ENCODE measurements at places on chromosomes 16 and 17.

DNA sequence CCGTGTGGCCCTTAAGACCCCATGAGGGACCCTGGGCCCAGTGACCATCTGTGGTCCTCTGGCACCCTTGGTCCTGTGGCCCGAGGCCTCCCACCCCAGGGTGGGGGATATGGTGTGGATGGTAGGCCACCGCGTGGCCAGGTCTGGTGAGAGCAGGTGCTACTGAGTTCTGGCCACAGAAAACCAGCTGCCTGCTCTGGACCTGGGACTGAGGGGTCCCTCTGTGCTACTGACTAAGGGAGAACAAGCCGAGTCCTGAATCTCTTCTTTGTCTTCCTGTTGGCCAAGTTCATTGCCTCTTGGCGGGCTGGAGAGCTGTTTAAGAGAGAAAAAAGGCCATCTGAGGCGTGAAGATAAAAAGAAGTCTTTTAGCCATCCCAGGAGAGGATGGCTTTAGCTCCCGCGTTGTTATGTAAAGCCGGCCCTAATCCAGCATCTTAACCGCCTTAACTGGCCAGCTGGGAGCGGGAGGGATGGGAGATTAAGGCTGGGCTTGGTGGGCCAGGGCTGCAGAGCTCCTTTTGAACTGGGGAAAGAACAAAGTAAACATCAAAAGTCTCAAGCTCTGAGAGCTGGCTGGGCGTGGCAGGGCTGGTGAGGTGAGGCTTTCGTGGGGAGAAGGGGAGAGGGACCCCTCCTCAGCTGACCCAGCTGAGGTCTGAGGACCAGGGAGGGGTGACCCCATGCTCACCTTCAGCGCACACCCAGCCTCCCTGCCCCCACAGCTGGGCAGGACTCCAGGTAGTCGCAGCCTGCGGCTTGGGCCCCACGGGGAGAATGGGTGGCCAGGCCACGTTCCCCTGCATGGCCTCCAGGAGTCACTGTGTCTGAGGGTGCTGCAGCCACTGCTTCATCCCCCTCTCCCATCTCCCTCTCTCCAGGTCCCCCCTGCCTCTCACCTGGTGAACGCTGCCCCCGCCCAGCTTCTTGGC lies 62.4 kb downstream of the NKD1 start:
- H3K36me3 ChIP-seq = no peaks in the 10 kb centered on the region
- no peak overlapping the region for H3K4me3 ChIP-seq
- DNase-seq = no peak
- H3K4me1 ChIP-seq = peaks cover 4% of the 10 kb centered on the region
- no peak overlapping the region for H3K27ac ChIP-seq

- H3K27ac ChIP-seq = no peak overlapping the region
- no peak for DNase-seq
- no peaks in the 10 kb centered on the region for H3K4me1 ChIP-seq
- no peaks in the 10 kb centered on the region for H3K27me3 ChIP-seq
Measured at GRCh38 chr17:73257516-73257915, 4.2 kb downstream of the CPSF4L start.

DNA sequence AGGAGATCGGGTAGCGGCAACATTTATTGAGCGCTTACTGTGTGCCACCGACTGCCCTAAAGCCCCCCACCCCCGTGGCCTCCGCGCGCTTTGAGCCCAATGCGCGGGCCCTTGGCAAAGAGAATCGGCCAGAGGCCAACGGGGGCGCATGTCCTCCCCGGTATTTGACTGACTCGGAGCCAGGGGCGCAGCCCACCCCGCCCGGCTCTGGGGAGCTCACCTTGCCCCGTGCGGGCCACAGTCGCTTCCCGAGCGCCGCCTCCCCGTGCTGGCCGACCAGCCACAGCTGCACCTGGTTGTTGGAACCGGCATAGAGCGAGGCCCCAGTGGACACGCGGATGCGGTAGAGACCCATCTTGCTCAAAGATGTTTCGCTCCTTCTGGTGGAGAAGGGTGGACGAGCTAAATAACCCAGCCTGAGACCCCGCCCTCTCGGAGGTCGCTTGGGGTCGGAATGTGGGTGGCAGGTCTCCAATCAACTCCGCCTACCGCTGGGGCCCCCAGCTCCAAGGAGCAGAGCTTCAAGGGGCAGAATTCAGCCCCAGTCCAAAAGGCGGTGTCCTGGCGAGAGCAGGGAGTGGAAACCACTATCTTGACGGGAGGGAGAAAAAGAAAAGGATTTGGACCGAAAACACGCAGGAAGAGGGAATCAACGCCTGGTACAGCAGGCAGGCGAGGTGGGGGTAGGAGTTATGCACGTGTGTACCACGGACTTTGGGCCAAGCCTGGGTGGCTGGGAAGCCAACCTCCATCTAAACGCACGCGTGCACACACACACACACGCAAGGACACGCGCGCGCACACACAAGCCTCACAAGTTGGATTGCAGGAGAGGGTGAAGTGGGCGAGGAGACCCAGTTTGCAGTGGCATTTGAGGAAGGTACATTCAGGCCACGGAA lies at the start of gene ALOX15:
Gene ALOX15, minus strand, starts transcription at position 382 of the 899 bp plus-strand sequence. Its CDS starts 27 bp downstream, at position 355.
- peaks cover 61% of the 10 kb centered on the region for H3K27me3 ChIP-seq
- H3K36me3 ChIP-seq = no peaks in the 10 kb centered on the region
- DNase-seq = no peak
- H3K4me1 ChIP-seq = peaks cover 14% of the 10 kb centered on the region

DNA sequence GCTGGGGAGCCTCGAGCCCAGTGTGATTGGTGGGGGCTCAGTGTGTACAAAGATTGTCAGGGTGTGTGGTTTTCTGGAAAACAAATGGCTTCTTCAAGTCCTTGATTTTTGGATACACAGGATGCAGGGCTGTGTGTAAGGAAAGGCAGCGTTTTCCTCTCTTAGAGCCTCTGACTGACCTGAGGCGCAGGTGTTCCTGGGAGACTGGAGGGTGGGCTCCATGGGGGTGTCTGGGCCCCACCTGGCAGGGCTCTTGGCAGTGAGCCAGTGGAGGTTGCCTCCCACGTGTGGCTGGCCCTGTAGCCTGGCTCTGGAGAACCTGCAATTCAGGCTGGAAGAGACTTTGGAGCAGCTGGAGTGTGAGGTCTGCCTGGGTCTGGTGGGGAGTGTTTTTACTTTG lies 5.0 kb downstream of the FOXK2 start:
- peaks cover 22% of the 10 kb centered on the region for H3K36me3 ChIP-seq
- DNase-seq = no peak
- no peak overlapping the region for H3K4me3 ChIP-seq
- peaks cover 56% of the 10 kb centered on the region for H3K4me1 ChIP-seq
- H3K27me3 ChIP-seq = no peaks in the 10 kb centered on the region

GRCh38 chr16:53599548-53599947 lies 96.5 kb upstream of the AKTIP start:
- H3K27me3 ChIP-seq = no peaks in the 10 kb centered on the region
- DNase-seq = no peak
- peaks cover 17% of the 10 kb centered on the region for H3K36me3 ChIP-seq
- no peak overlapping the region for H3K27ac ChIP-seq
- H3K4me1 ChIP-seq = peaks cover 4% of the 10 kb centered on the region
- H3K4me3 ChIP-seq = no peak overlapping the region

- H3K4me1 ChIP-seq = no peaks in the 10 kb centered on the region
- H3K27ac ChIP-seq = no peak overlapping the region
- no peaks in the 10 kb centered on the region for H3K36me3 ChIP-seq
- no peak overlapping the region for H3K4me3 ChIP-seq
Measured at GRCh38 chr16:86833136-86833535, 254.8 kb downstream of the FOXL1 start.

GRCh38 chr17:17539591-17539990 lies 43.4 kb upstream of the RASD1 start:
- no peaks in the 10 kb centered on the region for H3K27me3 ChIP-seq
- H3K4me3 ChIP-seq = no peak overlapping the region
- DNase-seq = no peak
- H3K36me3 ChIP-seq = no peaks in the 10 kb centered on the region
- H3K27ac ChIP-seq = no peak overlapping the region

DNA sequence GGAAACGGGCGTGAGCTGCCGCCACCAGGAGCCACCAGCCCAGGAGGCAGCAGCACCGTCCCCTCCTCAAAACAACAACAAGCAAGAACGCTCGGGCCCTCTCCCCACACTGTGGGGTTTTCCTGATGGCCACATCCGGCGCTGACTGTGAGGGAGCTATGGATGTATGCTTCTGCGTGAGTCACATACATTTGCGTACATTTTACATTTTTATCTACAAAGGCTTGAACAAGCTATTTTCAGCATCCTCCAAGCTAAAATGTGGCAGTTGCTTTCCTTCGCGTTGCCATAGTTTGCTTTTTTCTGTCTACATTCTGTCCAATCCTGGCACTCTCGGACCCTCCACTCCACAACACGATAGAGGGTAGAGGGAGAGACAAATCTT lies 2.0 kb upstream of the ABR start:
- peaks cover 12% of the 10 kb centered on the region for H3K4me1 ChIP-seq
- H3K27me3 ChIP-seq = peaks cover 4% of the 10 kb centered on the region
- no peaks in the 10 kb centered on the region for H3K36me3 ChIP-seq
- H3K4me3 ChIP-seq = no peak overlapping the region
- no peak overlapping the region for H3K27ac ChIP-seq

GRCh38 chr16:87733190-87733589 lies 32.6 kb downstream of the KLHDC4 start:
- peaks cover 14% of the 10 kb centered on the region for H3K4me1 ChIP-seq
- H3K36me3 ChIP-seq = peaks cover 27% of the 10 kb centered on the region
- H3K4me3 ChIP-seq = no peak overlapping the region
- H3K27ac ChIP-seq = no peak overlapping the region
- H3K27me3 ChIP-seq = no peaks in the 10 kb centered on the region

DNA sequence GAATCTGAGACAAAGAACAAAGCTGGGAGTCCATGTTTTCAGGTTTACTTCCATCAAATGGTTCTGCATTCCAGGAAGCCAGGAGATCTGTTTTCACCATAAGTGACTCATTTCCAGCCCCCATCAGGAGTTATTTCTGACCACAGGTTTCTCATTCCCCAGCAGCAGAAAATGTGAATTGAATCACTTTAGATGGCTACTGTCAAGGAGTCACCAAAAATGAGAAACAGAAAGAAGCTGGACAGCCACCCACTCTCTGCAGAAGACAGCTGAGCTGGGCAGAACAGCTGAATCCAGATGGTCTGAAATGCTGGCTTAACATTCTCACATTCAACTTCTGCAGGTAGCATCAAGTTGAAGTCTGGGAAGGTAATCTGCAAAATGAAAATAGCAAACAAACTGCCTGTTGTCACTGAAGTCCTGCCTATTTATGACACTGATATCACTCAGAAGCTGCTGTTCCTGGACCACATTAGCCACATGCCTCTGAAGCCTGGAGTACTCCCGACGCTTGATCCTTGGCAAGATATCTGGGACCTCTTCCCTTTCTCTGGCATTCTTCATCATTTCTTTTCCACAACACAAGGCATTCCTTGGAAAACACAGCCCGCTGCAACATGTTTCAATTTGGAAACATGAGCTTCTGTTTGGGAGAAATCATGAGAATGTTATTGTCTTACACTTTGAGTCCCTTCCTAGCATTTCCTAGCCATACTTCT lies 15.3 kb downstream of the CCL11 start:
- peaks cover 3% of the 10 kb centered on the region for H3K4me1 ChIP-seq
- H3K27me3 ChIP-seq = peaks cover 19% of the 10 kb centered on the region
- DNase-seq = no peak

DNA sequence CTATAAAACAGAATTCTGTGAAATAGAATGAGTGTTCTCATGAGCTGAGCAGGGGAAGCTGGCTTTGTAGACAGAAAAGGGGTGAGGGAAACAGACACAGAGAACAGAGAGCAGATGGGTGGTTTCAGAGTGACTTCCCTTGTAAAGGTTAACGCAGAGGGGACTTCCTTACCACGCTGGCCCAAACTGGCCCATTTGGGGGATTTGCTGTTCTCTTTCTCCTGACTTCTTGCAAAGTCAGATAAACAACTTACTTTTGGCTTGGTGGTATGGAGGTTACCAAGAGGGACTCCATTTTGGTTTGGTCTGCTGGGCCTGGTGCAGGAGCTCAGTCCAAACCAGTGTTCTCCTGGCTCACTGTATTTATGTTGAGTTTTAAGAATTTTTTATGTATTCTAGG lies 48.4 kb downstream of the SEC14L1 start:
- H3K27ac ChIP-seq = peak overlapping the region; percentile 79
- H3K4me1 ChIP-seq = peaks cover 24% of the 10 kb centered on the region
- peaks cover 24% of the 10 kb centered on the region for H3K36me3 ChIP-seq
- peak overlapping the region; percentile 13 for H3K4me3 ChIP-seq
- no peaks in the 10 kb centered on the region for H3K27me3 ChIP-seq

DNA sequence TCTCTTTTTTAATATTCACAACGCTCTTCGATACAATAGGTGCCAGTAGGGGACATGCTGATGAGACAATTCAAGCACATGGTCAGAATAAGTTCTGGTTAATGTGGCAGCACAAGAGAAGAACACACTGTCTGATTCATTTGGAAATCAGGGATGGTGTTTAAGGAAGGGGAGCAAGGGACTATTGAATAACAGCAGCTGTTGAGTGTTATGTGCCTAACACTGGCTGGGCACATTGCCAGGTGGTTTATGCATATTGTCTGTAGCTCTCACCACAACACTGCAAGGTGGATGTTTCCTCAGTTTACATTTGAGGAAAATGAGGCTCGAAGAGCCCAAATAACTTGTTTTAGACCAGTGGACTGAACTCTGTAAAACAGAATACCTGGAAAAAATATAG lies 44.2 kb downstream of the LYRM9 start:
- H3K27ac ChIP-seq = no peak overlapping the region
- no peak for DNase-seq
- H3K4me1 ChIP-seq = peaks cover 16% of the 10 kb centered on the region
- no peaks in the 10 kb centered on the region for H3K36me3 ChIP-seq

GRCh38 chr16:83713597-83713996 lies 94.2 kb upstream of the HSBP1 start:
- no peak overlapping the region for H3K27ac ChIP-seq
- H3K36me3 ChIP-seq = no peaks in the 10 kb centered on the region
- no peak overlapping the region for H3K4me3 ChIP-seq
- no peaks in the 10 kb centered on the region for H3K27me3 ChIP-seq
- no peaks in the 10 kb centered on the region for H3K4me1 ChIP-seq

DNA sequence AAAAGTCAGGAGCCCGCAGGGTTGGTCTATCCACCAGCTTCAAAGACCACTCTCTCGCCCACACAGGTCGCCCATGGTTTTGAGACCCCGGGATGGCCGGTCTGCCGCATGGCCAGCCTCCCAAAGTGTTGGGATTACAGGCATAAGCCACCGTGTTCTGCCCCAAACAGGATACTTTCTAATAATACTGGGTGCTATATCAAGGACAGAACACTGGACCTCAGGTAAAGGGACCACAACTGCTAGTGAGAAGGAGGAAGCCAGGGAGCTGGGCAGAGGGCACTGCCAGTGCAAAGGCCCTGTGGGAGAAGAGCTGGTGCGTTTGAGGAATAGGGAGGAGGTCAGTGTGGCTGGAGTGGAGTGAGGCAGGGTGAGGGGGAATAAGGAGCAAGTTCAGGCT lies 34.1 kb downstream of the IL21R start:
- peaks cover 87% of the 10 kb centered on the region for H3K36me3 ChIP-seq
- H3K4me1 ChIP-seq = peaks cover 20% of the 10 kb centered on the region
- H3K27me3 ChIP-seq = no peaks in the 10 kb centered on the region

DNA sequence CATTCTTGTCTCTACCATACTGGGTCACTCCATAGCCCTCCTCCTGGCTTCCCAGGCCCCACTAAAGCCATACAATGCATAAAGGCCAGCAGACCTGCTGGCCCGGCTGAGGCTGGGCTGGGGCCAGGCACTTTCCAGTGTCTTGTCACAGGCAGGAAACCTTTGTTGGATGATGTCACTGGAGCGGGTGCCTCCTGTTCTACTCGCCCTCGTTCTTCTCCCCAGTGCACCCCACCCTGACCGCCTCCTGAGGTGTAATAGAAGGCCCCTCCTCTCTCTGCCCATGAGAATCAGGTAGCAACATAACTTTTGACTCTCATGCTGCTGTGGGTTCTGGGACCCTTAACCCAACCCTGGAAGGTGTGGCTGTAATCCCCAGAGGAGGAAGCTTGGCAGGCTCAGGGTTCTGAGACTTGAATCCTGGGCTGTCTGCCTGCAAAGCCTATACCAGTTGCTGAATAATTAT lies 54.2 kb upstream of the IL34 start:
- H3K4me3 ChIP-seq = no peak overlapping the region
- no peak for DNase-seq
- no peaks in the 10 kb centered on the region for H3K4me1 ChIP-seq
- H3K27me3 ChIP-seq = no peaks in the 10 kb centered on the region
- H3K27ac ChIP-seq = no peak overlapping the region
- no peaks in the 10 kb centered on the region for H3K36me3 ChIP-seq

All from activated CD4-positive, alpha-beta T cell treated with anti-CD3 and anti-CD28 coated beads for 36 hours (primary cell).